Cardiac septum (tissue), 1 donor: ENCODE measurements at places on chromosomes 5 and 9. TPM values are rescaled to one million over a fixed set of nuclear protein-coding genes. Genes with fewer than 3 reads are reported as not detected.

Gene CEP78
- 4.0 TPM for total RNA-seq

Gene TUSC1
- 8.9 TPM for total RNA-seq

Gene DEPDC1B
- total RNA-seq, result not detected

Gene TAF1L
- not detected for total RNA-seq

Gene ACOT12
- not detected for total RNA-seq

Gene ADGRV1
- total RNA-seq, result 0.19 TPM

Gene CCL27
- not detected for total RNA-seq

Gene MCTP1
- total RNA-seq, result 11.5 TPM

Gene CBY3
- not detected for total RNA-seq

Gene TMEM232
- total RNA-seq, result 1.7 TPM

Gene TEX48
- total RNA-seq, result not detected

Gene INSYN2B
- not detected for total RNA-seq

Gene EXOSC2
- 12.7 TPM for total RNA-seq

Gene LEAP2
- total RNA-seq, result 2.2 TPM

Gene LNPEP
- 61.4 TPM for total RNA-seq

Gene FGD3
- 2.6 TPM for total RNA-seq

Gene GPR150
- not detected for total RNA-seq

Gene MYO10
- total RNA-seq, result 4.6 TPM

Gene ARSK
- total RNA-seq, result 2.2 TPM

Gene PCDHA9
- total RNA-seq, result 0.03 TPM

Gene FAM151B
- 2.1 TPM for total RNA-seq

Gene TXNDC8
- total RNA-seq, result not detected

Gene PCDHGB6
- 11.9 TPM for total RNA-seq

Gene WDR31
- total RNA-seq, result 10.9 TPM

Gene HAPLN1
- 0.94 TPM for total RNA-seq

Gene AKNA
- 4.5 TPM for total RNA-seq

Gene UBQLN1
- 107 TPM for total RNA-seq

Gene TRIM36
- total RNA-seq, result 0.75 TPM
